ENCODE measurements at places on chromosomes 4 and X.

DNA sequence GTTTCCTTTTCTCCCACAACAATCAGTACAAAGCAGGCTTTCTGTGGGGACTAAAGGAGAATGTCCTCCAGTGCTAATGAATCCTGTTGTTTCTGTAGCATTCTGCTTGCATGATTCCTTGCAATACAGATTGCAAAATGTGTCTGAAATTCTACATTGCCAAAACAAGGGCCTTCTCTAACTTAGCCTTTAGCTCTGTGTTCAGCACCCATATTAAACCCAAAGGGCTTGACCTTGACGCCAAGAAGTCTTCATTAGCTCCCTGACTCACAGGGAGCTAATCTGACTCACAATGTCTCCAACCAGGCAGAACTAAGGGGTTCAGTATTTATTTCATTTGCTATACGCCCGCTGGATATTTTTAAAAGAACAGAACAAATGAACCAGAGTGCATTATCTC lies 241.4 kb upstream of the CLNK start:
- DNase-seq, result no peak

- no peak for DNase-seq
Observed at GRCh38 chr4:14602206-14602605, 400.1 kb upstream of the CPEB2 start.

- DNase-seq, result no peak
Observed at GRCh38 chr4:84622959-84623358, 40.0 kb downstream of the CDS1 start.

DNA sequence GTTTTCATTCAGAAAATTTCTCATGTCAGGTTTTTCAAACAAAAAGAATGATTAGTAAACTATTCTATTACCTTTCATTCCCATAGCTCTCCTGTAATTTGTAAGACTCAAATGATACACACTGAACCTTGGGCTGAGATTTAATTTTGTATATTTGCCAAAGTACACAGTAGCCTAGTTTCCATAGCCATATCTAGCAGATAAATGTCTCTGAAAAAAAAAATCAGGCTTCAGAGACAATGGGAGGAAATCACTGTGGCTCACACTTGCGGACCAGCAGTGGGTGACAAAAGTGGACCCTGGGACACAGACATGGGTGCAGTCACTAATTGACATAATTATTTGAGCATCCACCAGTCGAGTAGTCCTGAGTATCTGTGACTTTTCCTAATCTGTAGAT lies 46.6 kb downstream of the MAOA start:
- DNase-seq, result no peak
